Urinary bladder (tissue), 4 donors: ENCODE measurements at places on chromosomes 2 and 18. TPM values are rescaled to one million over a fixed set of nuclear protein-coding genes. Genes with fewer than 3 reads are reported as not detected.

The CYTIP gene
- total RNA-seq = 3.4 TPM

The RALB gene
- total RNA-seq = 60.9 TPM

The REG1B gene
- not detected for total RNA-seq

The EGR4 gene
- not detected for total RNA-seq

The NAT8 gene
- not detected for total RNA-seq

The KIF5C gene
- total RNA-seq = 10.8 TPM

The STK11IP gene
- 19.8 TPM for total RNA-seq

The INHBB gene
- 0.74 TPM for total RNA-seq

The ZEB2 gene
- 307 TPM for total RNA-seq

The DLX2 gene
- not detected for total RNA-seq

The CABYR gene
- 4.8 TPM for total RNA-seq

The CFC1 gene
- not detected for total RNA-seq

The UPP2 gene
- total RNA-seq = 0.16 TPM

The C2orf76 gene
- total RNA-seq = 25.3 TPM

The RIT2 gene
- total RNA-seq = 0.48 TPM

The MAP3K19 gene
- not detected for total RNA-seq

The GKN2 gene
- total RNA-seq = not detected

The CAPN14 gene
- 0.42 TPM for total RNA-seq

The ADAM23 gene
- 7.4 TPM for total RNA-seq

The C2orf92 gene
- total RNA-seq = 11.2 TPM

The TSPYL6 gene
- total RNA-seq = 0.16 TPM

The FLACC1 gene
- total RNA-seq = 1.3 TPM

The RASGRP3 gene
- 28.5 TPM for total RNA-seq

The C1QL2 gene
- total RNA-seq = not detected

The AFF3 gene
- 43.5 TPM for total RNA-seq

The C2orf78 gene
- total RNA-seq = not detected

The LOXHD1 gene
- 1.2 TPM for total RNA-seq

The IAH1 gene
- total RNA-seq = 40.0 TPM

The TFCP2L1 gene
- total RNA-seq = 1.2 TPM

The TMEM163 gene
- 1.6 TPM for total RNA-seq

The GPBAR1 gene
- 1.6 TPM for total RNA-seq

The ELOA2 gene
- not detected for total RNA-seq

The GPR35 gene
- total RNA-seq = 0.63 TPM

The GRP gene
- not detected for total RNA-seq

The CNNM3 gene
- total RNA-seq = 18.0 TPM

The NPAS2 gene
- 11.8 TPM for total RNA-seq

The FOXD4L1 gene
- not detected for total RNA-seq

The CPLX4 gene
- not detected for total RNA-seq

The CYBRD1 gene
- total RNA-seq = 223 TPM

The BOLL gene
- 0.11 TPM for total RNA-seq

The BCL2 gene
- 53.9 TPM for total RNA-seq

The REG3G gene
- total RNA-seq = not detected

The ABHD1 gene
- not detected for total RNA-seq

The PLEK gene
- 12.4 TPM for total RNA-seq

The KCNE4 gene
- total RNA-seq = 22.0 TPM

The TMEM169 gene
- total RNA-seq = 0.85 TPM

The TCF23 gene
- total RNA-seq = 0.85 TPM

The DCC gene
- total RNA-seq = 2.0 TPM

The SERPINB11 gene
- total RNA-seq = 3.5 TPM

The CRYGC gene
- total RNA-seq = not detected

The RAB6C gene
- 0.11 TPM for total RNA-seq

The GAREM1 gene
- total RNA-seq = 15.9 TPM

The GNAL gene
- 6.1 TPM for total RNA-seq
